Fibroblast of skin of abdomen (primary cell): ENCODE measurements at places on chromosomes 5 and 9.

DNA sequence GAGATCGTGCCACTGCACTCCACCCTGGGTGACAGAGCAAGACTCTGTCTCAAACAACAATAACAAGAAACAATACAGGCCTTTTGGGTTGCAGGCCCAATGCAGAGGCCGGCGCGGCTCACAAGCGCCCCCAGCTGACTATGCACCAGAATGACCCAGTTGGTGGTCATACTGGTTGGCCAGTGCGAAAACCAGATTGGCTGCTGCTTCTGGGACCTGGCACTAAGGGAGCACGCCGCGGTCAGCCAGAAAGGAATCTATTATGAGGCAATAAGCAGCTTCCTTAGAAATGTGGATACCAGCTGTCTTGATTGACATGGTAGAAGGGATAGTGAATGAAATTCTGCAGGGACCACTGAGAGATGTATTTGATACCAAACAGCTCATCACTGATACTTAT lies 35.0 kb downstream of the RANBP17 start:
- peak; percentile 41 for DNase-seq

DNA sequence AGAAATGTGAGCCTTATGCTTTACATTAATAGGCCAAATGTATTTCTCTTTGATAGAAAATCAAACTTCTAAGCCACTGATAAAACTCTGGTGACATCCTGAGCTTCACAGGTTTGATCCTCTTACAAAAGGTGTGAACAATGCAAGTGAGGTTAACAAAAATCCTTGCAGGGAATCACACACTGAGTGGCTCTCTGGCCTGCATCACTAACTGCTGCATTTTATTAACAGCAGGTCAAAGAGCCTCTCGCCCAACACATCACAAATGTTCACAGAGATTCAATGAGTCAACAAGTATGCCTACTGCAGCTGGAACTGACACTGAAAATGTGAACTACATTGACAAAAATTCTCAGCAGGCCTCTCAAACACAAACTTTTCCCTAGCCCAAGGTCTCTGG lies 122.3 kb downstream of the SEMA5A start:
- DNase-seq, result peak; percentile 42

- DNase-seq, result no peak
Observed at GRCh38 chr5:14220642-14221041, 77.5 kb downstream of the TRIO start.

GRCh38 chr5:57277085-57277484 lies 103.2 kb downstream of the GPBP1 start:
- peak; percentile 13 for DNase-seq

DNA sequence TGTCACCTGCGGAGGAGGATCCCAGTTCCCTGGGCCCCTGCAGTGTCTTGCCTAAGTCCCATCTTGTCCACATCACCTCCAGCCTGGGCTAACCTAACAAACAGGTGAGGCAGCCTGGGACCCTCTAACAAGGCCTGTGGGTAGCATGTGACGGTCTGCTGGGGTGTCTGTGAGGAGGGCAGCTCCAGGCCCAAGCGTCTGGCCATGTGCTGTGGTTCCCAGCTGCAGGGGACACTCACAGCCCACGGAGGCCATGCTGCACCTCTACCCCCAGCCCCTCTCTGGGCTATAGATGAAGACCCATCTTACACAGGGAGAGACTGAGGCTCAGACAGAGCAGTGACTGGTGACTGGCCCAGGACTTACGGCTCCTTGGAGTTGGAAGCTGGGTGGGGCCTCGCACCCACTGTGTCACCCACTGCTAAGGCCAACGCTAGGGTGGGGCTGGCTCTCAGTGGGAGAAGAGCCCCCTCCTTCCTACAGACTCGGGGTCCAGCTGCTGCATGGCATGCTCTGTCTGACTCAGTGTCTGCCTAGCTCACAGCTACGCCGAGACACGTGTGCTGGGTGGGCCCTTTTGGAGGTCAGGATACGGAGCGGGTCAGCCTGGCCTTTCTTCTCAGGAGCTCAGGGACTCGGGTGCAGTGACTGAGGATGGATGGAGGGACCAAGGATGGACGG lies 40.8 kb upstream of the RNF130 start:
- DNase-seq, result no peak

GRCh38 chr5:16321284-16321683 lies 141.7 kb upstream of the MARCHF11 start:
- DNase-seq, result no peak

DNA sequence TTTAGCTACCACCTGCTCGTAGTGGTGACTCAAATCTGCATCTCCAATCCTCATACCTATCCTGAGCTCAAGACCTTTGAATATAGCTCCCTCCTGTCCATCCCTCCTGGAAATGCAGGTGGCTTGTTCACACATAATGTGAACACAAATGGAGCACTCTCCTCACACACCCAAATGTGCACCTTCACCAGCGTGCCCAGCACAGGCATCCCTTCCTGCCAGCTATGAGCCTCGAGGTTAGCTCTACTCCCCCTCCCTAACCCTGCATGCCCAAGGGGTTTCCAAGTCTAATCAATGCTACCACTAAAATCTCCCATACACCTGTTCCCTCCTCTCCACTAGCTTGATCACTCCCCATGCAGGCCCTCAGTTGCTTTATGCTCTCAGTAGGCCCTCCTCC lies 2.2 kb upstream of the TGFBI start:
- DNase-seq, result no peak

DNA sequence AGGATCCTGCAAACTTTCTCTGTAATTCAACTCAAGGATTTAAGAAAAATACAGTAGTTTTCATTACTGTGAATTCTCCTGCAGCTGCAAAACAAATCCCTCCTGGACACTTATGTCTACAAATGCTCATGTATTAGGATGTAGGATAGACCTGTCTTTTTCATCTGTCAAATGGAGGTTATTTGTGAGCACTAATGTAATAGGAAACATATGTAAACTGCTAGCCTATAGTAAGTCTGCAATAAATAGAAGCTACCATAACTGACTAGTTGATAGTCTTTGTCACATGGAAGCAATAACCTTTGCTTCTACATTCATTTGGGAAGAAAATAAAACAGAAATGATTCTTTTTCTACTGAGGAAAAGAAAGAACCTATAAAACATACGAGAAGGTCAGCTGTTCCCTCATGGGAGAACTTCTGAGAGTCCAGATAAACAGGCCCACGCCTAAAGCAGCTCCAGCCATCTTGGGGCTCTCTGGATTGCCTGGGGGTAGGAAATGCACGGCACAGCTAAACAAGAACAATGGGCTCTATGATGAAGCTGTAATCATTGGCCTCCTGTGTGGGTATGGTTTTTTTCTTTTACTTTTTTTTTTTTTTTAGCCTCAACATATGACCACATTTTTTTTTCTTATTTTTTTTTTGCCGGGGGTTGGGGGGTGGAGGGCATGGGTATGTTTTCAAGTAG lies 6.2 kb downstream of the KCNV2 start:
- peak; percentile 70 for DNase-seq

DNA sequence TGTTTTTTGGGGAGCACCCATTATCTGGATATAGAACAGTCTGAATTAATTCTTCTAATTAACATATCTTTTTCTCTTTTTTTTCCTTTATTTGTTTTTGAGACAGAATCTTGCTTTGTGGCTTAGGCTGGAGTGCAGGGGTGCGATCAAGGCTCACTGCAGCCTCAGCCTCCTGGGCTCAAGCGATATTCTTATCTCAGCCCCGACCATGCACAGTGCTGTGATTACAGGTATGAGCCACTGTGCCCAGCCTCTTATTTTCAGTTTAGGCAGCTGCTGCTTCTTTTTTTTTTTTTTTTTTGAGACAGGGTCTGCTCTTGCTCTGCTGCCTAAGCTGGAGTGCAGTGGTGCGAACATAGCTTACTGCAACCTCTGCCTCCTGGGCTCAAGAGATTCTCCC lies 20.2 kb downstream of the UBE2R2 start:
- no peak for DNase-seq

- DNase-seq, result no peak
Observed at GRCh38 chr5:54022223-54022622, 288.1 kb downstream of the ARL15 start.

- peak; percentile 12 for DNase-seq
Observed at GRCh38 chr5:93302711-93303110, 278.3 kb downstream of the NR2F1-AS1 start.

GRCh38 chr9:129405089-129405826 lies 215.6 kb downstream of the C9orf50 start:
- peak; percentile 92 for DNase-seq

GRCh38 chr5:81898403-81898802 lies 73.4 kb upstream of the ATG10 start:
- DNase-seq, result no peak

DNA sequence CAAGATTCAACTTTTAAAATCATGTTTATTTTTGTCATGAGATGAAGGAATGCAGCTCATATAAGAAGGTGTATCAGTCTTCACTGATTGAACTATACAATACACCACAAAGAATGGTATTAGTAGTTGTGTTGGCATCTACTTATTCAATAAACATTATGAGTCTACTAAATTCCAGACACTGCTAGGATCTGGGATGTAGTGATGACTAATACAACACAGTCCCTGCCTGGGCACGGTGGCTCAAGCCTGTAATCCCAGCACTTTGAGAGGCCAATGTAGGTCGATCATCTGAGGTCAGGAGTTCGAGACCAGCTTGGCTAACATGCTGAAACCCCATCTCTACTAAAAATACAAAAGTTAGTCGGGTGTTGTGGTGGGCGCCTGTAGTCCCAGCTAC lies 171.4 kb upstream of the NFIB start:
- DNase-seq, result peak; percentile 26

DNA sequence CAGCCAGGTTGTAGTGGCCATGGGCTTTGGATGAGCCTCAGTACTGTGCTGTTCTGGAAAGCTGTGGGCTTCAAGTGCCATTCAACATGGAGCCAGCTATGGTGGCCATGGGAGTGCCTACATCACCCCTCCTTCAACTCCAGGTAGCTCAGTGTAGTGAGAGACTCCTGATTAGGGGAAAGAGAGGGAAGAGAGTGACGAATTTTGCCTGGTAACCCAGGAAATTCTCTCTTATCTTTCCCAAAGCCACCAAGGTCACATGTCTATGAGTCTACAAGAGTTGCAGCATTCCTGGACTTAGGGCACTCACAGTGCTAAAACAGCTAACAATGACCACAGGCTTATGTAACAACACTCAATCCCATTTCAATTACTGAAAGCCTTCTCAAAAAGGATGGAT lies 81.7 kb upstream of the SPTLC1 start:
- DNase-seq, result no peak

- DNase-seq, result no peak
Observed at GRCh38 chr5:175797521-175798038, 73.8 kb upstream of the CPLX2 start.

DNA sequence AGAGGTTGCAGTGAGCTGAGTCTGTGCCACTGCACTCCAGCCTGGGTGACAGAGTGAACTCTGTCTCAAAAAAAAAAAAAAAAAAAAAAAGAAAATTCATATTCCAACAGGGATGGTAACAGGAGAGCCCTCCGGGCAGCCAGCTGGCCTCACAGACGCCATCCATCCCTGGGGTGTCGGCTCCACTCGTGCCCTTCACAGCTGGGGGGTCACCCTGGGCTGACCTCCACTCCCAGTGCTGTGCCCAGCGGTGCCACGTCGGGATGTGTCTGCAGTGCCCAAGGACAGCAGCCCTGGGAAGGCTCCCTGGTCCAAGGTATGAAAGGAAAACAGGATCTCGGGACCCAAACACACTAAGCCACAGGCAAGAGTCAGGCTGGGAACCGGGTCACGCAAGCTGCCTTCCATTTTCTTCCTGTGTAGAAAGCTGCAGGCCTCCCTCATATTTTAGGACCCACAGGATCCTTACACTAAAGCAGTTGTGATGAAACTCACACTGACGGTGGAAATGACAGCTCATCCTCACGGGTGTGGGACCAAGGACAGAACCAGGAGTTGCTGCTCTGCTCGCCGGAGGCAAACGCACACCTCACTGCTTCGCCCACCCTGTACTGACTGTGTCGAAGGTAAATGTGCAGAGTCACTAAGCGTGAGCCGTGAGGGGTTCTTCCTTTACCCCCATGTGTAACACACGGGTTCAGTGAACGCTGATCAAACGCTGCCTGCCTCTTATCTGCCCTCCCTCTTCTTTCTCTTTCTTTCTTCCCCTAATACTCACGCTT lies 5.3 kb downstream of the SLC12A7 start:
- no peak for DNase-seq

DNA sequence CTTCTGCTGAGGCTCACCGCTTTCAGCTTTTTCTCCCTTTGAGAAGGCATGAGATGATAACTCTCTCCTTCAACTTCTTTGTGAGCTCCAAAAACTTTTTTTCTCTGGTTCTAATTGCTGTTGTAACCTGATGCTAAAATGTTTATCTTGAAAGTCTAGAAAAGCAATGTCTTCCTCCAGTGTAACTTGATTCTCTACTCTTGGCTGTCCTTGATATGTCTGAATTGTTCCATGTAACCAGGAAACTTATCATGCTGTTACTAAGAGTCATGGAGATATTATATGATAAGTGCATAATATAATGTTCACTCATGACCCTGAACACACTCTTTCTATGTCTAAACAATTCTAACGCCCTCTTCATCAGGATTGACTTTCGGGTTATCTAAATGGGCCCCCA lies 128.0 kb upstream of the ABCA1 start:
- DNase-seq, result no peak

DNA sequence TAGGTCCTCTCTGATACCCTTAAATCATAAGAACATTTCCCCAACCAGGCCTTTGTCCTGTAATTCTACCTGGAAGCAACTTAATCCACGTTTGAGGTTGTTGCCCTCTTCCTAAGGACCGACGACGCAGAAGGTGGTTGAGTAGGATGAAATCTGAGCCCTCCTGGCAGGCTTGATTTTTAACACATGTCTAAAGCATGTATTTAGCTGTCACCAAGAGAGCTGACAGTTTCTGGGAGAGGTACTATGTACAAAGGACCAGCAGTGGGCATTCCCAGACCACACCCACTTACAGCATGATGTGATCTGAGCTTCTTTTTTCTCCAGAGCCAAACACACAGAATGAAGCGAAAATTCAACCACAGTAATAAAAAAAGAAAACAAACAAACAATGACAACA lies 260.9 kb downstream of the SH3GL2 start:
- no peak for DNase-seq

DNA sequence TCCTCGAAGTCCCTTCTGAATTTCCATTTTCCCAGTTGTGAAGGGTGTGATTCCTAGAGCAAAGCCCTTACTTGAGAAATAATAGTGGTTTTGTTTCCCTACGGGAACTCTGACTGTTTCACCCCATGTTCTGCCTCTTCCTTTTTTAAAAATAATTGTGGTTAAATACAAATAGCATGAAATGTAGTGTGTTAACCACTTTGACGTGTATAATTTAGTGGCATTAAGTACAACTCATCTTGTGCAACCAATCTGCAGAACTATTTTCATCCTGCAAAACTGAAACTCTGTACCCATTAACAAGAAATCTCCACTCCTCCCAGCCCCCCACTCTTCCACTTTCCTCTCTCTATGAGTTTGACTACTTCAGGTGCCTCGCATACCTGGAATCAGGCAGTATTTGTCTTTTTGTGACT lies 35.6 kb upstream of the HAND1 start:
- peak; percentile 58 for DNase-seq

- DNase-seq, result no peak
Observed at GRCh38 chr5:140996060-140996459, 29.8 kb downstream of the PCDHAC2 start.

- DNase-seq, result peak; percentile 91
Observed at GRCh38 chr9:111728617-111729366, 65.9 kb downstream of the SHOC1 start.
